IMR-90 (cell line): ENCODE measurements at places on chromosomes 1 and 21. TPM values are rescaled to one million over a fixed set of nuclear protein-coding genes. Genes with fewer than 3 reads are reported as not detected.

- DNase-seq: no peak
Observed at GRCh38 chr1:179087665-179088064, 5.8 kb downstream of the TOR3A start.

The TRIM63 gene
- total RNA-seq: not detected in 2 replicates

DNA sequence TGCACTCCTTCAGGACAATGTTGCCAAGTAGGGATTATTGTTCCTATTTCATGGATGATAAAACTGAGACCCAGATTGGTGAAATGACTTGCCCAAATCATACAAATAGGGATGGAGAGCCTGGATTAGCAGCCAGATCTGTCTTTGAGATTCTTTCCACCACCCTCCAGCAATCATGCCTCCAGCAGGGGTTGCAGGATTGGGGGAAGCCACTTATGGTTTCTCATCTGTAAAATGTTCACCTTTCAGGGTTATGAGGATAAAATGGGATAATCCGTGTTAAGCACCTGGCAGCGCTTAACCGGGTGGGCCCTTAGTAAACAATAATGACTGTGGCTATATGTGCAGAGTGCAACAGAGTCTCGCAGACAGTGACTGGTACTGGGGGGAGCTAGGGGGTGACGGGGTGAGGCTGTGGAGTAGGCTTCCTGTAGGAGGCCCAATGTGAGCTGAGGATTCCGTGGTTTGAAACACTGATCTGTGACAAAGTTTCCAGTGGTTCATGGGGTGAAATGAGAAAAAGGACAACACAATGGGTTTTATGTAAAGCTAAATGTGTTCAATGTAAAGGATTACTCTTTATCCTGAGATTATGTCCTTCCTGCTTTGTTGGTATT is 33.7 kb upstream of the FOXO6 start:
- DNase-seq: no peak

GRCh38 chr1:18261891-18262290 is 154.3 kb downstream of the IGSF21 start:
- no peak for DNase-seq

The LAD1 gene
- under 0.01 TPM in 1 of 2 replicates, not detected in the other for total RNA-seq

The RUNX3 gene
- not detected in 2 replicates for total RNA-seq

DNA sequence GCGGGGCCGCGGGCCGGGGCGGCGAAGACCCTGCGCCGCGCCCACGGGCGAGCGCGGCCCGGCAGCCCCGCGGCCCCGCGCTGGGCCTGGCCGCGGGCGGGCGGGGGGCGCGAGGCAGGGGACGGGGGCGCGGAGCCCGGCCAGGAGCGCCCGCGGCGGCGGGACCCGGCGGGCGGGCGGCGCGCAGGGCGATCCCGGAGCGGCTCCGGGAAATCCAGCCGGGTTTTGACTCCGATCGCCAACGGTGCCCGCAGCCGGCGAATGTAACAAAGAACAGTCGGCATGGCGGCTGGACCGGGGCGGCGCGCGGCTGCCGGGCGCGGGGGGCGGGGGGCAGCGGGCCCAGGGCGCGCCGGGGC is 334 bp downstream of the PRDM15 start:
- DNase-seq: peak; percentile 81

DNA sequence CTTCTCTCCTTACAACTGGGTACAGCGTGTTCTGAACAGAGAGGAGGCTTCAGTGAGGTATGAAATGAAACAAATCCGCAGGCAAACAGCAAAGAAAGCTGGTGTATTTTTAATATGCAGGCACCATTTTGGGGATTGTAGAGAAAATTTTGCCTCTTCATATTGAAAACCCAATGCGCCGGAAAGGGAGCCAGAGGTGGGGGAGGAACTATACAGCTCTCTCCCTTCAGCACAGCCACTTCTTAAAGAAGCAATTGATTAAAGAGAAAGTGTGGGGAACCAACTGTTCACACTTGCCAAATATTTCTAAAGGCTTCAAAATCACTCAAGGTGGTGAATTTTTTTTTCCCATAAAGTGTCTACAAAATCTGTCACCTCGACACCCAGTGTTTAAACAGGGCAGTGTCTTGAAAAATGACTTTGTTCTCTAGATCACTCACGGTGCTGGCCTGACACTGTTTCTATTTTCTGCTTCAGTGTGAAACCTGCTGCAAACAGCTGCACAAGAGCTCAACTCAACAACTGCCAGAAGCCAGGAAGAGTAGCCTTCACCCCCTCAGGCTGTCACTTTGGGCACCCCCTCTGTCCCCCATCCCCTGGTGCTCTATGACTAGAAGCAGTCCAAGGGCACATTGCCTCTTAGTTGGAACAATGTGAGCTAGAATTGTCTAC is 123.8 kb upstream of the CTTNBP2NL start:
- no peak for DNase-seq

DNA sequence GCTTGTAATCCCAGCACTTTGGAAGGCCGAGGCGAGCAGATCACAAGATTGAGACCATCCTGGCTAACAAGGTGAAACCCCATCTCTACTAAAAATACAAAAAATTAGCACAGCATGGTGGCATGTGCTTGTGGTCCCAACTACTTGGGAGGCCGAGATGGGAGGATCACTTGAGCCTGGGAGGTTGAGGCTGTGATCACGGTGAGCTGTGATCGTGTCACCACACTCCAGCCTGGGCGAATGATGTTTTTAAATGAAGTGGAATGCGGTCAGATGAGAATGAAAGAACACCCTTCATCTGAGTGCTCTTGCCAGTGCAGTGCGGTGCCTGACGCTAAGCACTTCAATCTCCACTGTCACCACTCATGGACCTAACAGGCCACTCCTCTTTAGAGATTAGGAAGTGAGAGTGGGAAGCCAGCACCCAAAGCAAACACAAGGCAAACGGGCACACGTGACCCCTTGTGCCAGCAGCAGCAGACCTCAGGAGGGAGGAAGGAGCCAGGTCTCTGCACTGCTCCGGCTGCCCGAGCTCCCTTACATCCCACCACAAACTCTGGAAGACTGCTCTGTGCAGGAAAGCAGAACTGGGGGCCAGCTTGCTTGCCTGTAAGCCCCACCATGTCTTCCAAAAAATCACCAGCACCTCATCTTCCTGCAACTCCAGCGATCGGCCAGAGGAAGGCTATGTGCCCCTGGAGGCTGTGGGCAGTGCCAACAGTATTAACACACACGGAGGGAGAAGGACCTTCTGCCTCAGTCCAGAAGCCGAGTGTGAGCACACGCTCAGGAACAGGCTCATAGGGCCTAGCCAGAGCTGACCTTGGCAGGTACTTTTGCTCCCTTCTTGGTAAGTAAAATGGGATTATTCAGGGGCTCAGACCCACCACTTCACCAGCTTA is 9.7 kb downstream of the CTNNBIP1 start:
- DNase-seq: no peak

GRCh38 chr1:235648954-235649367 is 623 bp downstream of the GNG4 start:
- DNase-seq: peak; percentile 67

DNA sequence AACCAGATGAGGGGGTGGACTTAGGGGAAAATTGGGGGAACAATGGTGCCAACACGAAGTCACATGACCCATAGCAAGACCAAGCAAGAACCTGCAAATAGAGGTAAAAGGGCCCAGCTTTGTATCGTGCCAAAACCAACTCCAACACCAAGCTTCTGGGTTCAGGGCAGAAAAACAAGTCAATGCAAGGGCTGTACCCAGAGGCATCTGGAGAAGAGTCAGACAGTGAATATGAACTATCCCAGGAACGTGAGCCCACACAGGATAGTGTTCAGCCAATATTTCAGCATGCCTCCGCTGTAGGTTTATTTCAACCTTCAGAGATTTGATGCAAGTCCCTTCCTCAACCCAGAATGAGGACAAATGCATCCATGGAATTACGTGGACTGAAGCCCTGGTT is 15.0 kb upstream of the ZMYM6 start:
- no peak for DNase-seq
